NCI-H2107 (cell line): ENCODE measurements at places on chromosomes 12 and 14.

GRCh38 chr12:26554332-26554731, 278.7 kb downstream of the ITPR2 start:
- no peak for DNase-seq

- no peak for DNase-seq
Observed at GRCh38 chr12:11753826-11754225, 104.4 kb downstream of the ETV6 start.

- DNase-seq = no peak
Observed at GRCh38 chr12:89384807-89385206, 32.5 kb upstream of the DUSP6 start.

GRCh38 chr12:630656-631632, 32.3 kb downstream of the NINJ2 start:
- no peak for DNase-seq

GRCh38 chr12:121943926-121944325, 25.5 kb downstream of the CFAP251 start:
- no peak for DNase-seq

DNA sequence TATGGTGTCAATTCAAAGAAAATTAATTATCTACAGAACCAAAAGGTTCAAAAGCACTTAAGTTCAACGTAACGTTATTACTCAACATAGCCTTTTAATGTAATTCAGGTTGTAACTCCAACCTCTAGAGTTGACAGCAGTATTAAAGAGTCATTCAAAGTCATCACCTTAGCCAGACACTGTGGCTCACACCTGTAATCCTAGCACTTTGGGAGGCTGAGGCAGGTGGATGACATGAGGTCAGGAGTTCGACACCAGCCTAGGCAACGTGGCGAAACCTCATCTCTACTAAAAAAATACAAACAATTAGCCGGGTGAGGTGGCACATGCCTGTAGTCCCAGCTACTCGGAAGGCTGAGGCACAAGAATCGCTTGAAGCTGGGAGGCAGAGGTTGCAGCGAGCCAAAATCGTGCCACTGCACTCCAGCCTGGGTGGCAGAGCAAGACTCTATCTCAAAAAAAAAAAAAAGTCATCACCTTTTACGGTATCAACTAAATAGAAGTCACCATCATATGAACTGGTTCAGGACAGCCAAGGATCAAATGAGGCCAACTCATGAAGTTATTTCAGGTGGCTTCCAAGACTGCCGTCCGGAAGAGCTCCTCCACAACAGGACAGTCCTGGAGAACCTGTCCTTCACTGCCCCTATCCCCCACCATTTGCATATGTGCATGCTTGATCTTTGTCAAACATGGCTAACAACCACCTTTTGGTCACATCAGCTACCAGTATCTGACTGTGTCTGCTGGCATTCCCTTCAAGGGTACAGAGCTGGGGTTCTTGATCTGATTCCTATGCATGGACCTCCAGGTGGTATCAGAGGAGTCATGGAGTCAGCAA, 4.2 kb downstream of the PPTC7 start:
- no peak for DNase-seq

DNA sequence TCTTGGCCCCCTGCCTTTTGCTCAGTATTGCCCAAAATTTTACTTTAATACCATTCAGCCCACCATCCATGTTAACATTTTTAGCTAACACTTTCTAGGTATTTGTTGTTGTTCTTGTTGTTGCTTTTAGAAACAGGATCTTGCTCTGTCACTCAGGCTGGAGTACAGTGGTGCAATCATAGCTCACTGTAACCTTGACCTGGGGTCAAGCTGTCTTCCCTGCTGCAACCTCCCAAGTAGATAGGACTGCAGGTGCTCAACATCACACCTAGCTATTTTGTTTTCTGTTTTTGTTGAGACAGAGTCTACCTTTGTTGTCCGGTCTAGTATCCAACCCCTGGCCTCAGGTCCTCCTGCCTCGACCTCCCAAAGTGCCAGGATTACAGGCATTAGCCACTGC, 4.0 kb downstream of the MIPOL1 start:
- DNase-seq = no peak

- no peak for DNase-seq
Observed at GRCh38 chr14:47261350-47261749, 414.1 kb downstream of the MDGA2 start.
